GM23338 (cell line): ENCODE measurements at places on chromosomes 5 and 9.

DNA sequence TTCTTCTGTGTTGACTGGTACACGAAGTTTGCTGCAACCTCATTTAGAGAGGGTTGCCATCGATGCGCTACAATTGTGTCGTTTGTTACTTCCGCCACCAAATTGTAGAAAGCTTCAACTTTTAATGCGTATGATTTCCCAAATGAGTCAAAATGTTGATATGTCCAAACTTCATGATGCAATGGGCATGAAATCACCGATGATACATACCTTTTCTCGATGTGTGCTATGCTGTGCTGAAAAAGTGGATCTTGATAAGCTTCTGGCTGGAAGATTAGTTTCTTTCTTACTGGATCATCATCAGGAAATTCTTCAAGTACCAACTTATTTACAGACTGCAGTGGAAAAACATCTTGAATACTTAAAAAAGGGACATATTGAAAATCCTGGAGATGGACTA is 65.7 kb downstream of the TMEM38B start:
- no peak for DNase-seq

GRCh38 chr9:124818431-124819281 is 34.6 kb upstream of the WDR38 start:
- peak; percentile 75 for DNase-seq

GRCh38 chr5:24633715-24634325 is 11.0 kb downstream of the CDH10 start:
- DNase-seq = peak; percentile 62

DNA sequence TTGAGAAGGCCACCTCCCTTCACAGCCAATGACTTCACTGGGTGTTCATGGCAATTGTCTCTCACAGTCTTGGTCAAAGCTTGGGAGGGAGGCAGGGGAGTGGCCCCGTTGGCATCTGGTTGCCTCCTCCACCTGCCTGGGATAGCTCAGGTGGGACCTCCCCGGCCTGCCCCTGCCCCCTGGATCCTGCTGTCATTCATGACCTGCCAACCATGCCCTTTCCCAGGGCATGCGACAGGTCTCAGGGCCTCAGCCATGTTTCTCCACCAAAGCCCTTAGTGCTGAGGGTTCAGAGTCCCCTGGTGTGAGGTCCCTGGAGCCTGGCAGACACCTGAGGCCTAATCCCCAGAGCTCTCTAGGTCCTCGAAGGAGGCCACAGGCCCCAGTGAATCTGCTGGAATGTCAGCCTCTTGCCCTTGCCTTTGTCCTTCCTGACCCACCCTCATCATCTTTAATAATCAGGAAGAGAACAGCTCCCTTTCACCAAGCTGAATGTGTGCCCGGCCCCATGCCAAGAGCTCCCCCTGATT is 5.6 kb downstream of the DAB2IP start:
- DNase-seq = no peak

DNA sequence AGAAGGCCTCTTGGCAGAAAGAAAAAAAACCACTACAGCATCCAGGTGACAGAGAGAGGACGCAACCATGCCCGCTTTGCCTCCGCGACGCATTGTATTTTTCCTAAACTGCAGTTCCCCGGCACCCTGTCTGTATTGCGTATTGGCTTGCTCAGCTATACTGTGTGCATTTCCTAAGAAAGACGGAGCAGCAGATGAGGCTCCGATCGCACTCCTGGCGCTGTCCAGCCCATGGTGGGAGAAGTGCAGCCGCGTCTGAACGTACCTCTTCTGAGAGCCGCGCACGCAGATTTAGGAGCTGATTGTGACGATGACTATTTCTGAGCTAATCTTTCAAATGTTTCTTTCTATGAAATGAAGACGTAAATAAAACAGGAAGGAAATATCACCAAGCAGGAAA is 366.5 kb downstream of the IRX1 start:
- DNase-seq = no peak

DNA sequence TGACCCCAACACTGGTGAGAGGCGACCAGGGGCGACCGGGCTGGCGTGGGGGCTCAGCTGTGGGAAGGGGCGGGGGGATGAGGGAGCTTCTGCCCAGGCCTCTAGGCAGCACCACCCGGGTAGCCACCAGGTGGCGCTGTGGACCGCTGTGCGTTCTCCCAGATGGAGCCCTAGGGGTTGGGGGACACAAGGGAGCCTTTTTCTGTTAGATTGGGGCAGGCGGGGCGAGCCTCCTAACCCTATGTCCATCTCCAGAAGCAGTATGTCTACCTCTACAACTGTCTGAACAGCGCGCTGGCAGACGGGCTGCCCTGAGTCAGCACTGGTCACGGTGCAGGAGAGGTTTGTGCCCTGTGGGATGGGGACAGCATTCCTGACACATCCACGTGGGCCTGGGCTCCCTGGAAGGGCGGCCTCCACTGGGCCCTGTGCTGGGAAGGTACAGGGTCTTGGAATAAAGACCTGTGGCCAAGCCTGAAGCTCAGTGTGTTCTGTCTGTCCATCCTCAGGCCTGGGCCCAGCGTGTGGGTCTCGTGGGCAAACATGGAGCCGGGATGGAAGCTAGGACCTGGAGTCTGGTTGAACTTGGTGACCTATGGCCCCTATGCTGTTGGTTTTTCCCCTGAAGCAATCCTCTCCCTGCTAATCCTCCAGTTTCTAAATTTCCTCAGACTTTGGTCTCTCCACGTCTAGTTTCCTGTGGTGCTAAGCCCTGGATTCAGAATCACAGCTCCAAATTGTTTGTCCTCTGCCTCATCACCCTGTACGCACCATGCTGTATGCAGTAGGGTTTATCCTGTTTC is 23.1 kb upstream of the SPTLC1 start:
- peak; percentile 89 for DNase-seq

GRCh38 chr9:131824155-131824594 is 84.3 kb upstream of the RAPGEF1 start:
- DNase-seq = no peak

DNA sequence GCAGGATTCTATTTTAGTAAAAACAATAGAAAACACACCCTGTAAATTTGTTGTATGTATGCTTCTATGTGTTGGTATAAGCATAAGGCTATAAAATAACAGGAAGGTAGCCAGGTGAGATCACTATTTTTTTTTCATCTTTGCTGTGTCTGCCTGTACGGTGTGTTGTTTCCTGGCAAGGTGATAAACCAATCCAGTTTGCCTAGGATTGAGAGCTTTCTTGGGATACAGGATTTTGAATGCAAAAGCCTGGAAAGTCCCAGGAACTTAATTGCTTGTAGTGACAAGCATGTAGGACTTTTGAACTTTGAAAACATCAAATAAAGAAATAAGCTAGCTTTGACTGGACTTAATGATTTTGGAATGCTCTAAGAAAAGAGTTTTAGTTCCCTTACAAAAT is 83.3 kb upstream of the RORB start:
- no peak for DNase-seq

DNA sequence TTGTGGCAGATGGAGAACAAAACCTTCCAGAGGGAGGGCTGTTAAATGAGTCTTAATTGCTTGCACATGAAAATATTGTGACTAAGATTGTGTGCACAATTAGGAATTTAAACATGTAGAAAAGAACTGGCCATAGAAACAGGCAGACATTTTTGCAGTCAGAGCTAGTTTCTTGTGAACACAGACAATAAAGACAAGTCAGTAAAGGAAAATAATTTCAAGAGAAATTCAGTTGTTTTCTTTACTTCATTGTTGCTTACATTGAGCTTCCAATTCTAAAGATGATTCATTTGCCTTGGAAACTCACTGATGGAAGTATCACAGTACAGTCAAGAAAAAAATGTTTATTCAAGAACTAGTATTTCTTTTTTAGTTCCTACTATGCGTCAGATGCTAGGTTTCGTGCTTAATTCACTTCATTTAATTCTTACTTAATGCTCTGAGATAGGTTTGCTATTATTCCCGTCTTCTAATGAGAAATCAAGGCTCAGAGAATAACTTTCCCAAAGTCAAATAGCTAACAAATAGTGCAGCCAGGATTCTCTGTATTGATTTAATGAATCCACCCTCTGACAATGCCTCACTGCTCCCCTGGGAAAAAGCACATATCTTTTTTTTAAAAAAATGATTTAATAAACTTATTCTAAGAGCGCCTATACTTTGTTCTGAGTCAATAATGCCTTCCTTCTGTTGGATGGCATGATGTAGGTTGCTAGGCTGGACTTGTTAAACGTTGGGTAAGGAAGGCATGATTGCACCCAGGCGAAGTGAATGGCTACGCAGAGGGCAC is 581.4 kb downstream of the RAB3C start:
- no peak for DNase-seq

DNA sequence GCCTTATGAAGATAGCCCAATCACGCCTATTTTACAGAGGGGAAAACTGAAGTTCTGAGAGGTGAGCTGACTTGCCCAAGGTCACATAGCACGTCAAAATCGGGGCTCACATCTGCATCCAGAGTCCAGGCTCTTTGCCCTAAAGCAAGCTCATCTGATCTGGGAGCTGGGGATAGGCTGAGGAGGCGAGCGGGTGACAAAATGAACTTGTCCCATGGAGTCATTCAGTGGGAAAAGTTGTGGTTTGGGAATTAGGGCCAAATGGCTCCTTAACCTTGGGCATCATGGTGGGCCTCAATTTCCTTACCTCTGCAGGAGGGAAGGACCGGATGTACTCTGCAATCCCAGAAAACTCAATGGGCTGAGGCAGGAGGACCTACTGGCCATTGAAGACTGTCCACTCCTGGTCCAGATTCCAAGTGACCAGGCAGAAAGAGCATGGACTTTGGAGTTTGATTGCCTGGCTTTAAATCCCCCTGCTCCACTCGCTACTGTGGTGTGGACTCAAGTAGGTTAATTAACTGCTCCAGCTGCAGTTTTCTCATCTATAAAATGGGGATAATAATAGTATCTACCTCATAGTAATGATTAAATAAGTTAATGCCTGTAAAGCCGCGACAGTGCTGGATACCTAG is 160.4 kb downstream of the RGS3 start:
- DNase-seq = no peak

GRCh38 chr5:153476767-153477166 is 13.7 kb upstream of the GRIA1 start:
- peak; percentile 38 for DNase-seq

DNA sequence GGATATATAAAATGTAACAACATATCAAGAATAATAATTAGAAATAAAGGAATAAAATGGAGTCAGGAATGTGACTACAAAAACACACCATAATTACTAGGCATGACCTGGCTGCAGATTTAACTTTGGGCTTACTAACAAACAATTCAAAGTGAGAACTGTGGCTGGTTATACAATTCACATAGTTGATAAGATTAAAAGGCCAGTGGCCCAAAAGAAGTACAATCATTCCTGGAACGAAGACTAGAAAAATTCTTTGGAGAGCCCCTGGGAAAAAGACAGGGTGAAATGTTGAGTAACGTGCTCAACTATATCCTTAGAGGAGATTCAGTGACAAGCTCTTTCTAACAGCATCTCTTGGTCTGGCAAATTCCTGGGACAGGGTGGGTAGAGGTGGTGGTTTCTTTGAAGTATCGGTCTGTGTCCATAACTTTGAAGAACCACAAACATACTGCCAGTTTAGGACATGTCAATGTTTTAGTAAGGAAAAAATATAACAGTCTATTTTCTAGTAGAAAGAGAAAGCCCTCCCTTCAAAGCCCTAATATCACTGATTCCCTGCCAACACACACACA is 75.0 kb upstream of the IL6ST start:
- DNase-seq = no peak

DNA sequence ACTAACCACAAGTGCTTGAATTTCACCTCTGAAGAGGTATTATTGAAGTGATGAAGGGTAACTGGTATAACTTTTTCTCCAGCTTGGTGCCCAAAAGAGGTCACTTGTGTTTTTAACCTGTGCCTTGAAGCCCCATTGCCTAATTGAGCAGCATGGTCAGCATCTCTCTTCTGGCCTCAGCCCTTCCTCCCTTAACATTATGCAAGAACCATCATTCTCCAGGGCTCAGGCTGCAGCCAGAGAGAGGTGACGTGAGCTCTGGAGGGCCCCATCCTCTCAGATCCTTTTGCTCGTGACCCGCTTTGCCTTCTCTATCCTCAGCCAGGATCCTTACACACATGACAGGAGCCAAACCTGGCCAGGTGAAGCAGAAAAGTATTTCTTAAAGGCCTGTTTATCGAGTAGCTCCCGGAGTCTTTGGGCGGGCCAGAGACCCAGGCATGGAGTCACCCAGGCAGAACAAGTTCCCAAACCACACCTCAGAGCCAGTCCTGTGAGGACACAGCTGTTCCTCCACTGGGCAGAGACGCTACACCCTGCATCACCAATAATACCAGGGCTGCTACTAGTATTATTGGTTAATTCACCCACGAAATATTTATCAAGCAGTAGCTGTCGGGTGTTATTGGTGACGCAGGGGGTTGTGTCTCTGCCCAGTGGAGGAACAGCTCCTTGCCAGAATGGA is 29.6 kb upstream of the BOD1 start:
- no peak for DNase-seq

DNA sequence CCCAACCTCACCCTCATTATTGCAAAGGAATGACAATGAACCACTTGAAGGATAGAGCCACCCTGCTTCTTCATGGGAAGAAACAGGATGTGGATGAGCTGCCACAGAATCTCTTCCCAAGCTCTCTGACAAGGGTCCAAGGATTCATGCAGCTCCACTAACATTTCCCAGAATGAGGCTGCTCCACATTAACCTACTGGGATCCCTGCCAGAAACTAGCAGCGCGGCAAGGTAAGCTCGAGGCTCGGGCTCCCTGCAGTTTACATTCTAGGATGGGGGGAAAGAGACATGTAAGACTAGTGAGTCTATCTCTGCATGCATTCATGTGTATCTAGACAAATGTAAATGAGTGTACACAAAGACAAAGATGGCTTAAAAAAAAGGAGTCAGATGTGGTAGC is 12.1 kb downstream of the DCAF12 start:
- DNase-seq = no peak

GRCh38 chr5:157767689-157768088 is 24.2 kb downstream of the LSM11 start:
- no peak for DNase-seq

GRCh38 chr5:87645224-87645623 is 232.5 kb upstream of the CCNH start:
- no peak for DNase-seq

DNA sequence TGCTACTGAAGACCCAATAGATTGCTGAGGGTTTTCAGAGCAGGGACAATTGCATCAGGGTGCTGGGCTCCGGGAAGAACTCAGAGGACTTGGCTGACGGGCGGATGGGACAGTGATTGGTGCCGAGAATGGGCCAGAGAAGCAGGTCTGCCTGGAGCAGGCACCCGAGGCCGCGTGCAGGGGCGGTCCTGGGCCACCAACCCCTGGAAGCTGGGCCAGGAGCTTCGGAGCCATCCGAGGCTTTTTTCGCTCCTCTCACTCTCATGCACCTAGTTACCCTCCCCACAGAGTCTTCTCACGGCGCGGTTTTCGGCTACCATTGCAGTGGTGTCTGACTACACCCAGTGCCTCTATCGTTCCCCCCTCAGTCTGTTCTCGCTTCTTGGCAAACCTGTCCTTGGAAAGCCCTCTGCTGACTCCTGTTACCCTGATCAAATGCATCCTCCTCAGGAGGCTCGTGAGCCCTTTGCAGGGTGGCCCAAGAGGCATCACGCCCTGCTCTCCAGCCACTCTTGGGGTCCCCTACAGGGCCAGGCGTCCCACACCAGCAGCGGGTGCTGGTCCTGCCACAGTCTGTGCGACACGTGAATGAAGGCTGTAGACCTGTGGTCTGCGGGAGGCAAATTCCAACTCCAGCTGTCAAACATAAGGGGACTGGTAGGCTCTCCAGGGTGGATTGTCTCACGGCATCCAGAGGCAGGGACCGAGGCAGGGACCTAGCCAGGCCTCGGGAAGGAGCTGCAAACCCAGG is 1.2 kb upstream of the CLPTM1L start:
- DNase-seq = no peak
